ENCODE measurements at places on chromosomes 1 and 21.

DNA sequence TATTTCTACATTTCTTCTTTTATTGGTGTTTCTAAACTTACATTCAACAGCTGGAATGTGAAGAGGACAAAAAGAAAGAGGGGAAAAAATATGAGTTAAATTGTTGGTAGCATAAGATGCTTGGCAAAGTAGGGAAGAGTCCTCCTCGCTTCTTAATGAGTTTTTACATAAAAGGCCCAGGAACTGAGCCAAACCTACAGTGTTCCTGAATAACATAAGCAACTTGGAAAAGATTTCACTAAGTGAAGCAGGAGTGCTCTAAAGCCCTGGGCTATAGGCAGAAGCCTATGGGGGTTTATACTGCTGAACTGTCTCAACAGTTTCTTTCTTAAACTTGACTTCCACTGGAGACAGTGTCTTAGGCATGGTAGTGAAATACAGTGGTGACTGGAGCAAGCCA is 115.0 kb upstream of the USP25 start:
- DNase-seq: no peak

- DNase-seq: peak; percentile 13
Measured at GRCh38 chr1:114328361-114328904, 174.8 kb upstream of the SYT6 start.

DNA sequence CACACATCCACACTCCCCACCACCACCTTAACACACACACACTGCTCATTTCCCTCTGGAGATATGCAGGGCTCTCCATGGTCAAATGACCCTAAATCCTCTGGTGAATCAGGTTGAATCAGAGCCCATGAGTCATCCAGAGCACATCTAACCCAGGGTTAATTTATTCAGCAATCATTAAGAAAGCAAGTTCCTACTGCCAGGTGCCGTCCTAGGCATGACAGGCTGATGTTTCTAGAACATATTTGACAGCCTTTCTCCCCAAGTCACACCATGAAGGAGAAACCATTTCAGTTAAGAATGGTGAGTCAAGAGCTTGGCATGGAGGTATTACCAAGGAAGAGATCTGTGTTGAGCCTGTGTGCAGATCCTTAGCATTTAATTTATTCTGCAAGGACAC is 194.3 kb upstream of the CAMK1G start:
- DNase-seq: no peak

DNA sequence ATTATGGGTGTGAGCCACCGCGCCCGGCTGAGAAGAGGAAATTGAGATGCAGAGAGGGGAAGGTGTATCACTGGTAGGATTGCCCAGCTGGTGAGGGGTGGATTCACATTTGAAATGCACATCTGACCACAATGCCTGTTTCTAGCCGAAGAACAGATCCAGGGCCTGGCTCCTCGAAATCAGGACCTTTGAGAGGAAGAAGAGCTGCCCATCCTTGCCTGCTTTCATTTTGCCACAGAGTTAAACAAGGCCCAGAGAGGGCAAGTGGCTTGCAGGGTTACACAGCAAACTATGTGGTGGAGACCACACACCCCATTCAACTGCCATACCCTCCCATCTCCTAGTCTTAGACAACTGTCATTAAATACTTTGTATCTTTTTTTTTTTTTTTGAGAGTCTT is 32.9 kb upstream of the TMEM61 start:
- no peak for DNase-seq

- DNase-seq: no peak
Measured at GRCh38 chr1:50971748-50972305, 1.8 kb downstream of the CDKN2C start.

DNA sequence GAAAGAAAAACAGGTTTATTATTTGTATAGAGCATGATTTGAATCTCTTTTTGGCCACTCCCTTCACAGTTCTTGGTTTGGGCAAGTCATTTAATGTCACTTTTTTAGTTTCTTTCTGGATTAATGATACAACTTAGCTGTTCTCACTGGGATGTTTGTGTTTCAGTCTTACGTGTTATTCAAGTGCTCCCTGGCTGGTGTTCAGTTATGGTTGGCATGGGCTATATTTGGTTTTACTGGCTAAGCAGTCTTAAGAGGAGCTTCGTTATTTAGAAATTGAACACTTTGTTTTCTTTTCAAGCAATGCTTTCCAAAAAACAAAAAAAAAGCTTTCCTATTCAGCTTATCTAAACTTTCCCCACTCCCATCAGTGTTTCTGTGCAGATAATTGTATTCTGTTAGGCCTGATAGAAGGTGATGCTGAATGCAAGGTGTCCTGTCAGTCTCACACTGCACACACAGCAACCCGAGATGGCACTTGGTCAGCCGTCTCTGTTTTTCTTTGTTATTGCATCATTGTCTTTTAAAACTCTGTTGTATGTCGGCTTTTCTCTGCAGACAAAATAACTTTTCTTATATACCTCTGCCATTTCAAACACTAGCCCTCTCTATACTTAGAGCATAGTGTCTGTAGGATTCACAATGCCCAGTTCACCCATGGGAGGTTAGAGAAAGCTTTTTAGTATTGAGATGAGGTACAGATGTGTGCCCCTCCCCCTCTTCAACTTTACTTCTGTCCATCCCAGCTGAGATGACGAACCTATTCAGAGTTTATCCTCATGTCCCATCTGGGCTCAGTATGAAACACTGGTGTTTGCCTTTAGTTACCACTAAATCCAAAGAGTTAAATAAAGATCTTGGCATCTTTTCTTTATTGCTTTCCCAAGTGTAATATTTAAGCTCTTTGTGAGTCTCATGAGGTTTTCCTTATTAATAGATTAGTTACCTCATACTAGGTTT is 80.2 kb downstream of the VPS13D start:
- DNase-seq: no peak

DNA sequence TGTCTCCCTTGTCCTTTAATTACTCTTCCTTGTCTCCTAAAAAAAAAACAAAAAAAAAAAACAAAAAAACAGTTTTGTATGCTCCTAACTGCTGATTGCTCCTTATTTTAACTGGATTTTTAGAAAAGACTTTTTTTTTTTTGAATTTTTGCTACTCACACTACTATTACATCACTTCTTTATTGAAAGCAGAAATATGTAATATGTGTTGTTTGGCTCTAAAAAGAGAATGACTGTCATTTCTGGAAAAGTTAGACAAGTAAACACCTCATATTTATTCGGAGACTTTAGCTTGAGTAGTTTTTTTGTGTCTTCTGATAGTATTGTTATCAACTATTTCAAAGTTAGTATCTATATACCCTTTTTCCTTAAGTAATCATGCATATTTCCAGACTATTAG is 855.0 kb downstream of the USP25 start:
- DNase-seq: no peak

DNA sequence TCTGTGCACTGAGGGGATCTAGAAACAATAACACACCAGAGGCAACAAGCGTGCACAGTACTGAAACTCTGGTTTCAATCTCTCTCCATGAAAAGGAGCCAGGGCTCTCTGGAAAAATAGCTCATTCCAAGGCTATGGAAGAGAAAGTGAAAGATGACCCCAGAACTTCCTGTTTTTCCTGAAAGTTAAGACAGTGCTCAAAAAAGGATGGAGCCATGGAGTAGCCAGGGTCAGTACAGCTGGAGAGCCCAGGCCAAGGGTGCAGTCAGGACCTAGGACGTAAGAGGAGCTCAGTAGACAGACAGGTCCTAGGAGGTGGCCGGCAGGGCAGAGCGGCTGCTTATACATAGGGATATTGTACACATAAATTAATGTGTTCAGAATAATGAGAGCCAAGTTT is 19.1 kb downstream of the NOL9 start:
- no peak for DNase-seq

GRCh38 chr1:150553392-150554085 is 4.3 kb downstream of the ADAMTSL4 start:
- no peak for DNase-seq

DNA sequence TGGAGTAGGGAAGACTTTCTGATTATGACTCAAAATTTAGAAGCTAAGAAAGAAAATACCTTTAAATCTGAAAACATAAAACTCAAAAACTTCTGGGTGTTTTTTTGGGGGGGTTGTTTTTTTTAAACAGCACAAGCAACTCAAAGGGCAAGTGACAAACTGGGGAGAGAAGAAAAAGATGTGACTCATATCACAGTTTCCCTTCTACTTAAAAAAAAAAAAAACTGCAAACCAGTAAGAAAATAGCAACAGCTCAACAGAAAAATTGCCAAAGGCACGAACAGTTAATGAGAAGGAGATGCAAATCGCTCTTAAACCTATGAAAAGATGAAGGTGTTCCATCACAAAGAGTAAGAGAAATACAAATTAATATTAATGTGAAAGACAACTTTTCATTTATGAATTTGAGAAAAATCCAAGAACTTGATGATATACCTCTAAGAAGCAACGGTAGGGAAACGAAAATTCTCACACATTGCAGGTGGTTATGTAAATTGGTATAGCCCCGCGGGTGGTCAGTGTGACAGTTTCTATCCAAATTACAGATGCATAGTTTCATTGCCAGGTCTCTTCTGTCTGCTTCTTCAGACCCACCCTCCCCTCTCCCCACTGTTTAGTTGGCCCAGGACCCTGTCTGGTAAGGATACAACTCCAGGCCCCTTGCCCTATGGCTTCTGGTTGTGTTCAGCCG is 9.0 kb downstream of the IFNAR2 start:
- no peak for DNase-seq

DNA sequence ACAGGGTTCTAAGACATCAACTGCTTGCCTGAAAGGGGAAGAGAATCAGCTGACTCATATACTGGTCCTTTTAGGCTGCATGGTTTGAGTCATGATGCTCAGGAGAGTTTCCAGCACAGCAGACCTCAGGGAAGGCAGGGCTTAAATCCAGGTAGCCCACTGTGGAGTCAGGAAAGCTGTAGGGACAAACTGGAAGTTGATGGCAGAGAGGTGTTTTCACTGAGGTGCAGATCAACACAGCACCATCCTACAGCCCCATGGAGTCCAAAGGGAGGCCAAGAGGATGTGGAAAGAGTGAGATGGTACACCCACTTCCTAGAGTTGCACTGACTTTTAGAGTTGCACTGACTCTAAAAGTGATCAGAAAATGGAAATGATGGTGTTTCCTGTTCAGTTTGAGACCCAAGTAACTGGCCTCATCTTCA is 252.4 kb upstream of the DUSP10 start:
- DNase-seq: no peak

DNA sequence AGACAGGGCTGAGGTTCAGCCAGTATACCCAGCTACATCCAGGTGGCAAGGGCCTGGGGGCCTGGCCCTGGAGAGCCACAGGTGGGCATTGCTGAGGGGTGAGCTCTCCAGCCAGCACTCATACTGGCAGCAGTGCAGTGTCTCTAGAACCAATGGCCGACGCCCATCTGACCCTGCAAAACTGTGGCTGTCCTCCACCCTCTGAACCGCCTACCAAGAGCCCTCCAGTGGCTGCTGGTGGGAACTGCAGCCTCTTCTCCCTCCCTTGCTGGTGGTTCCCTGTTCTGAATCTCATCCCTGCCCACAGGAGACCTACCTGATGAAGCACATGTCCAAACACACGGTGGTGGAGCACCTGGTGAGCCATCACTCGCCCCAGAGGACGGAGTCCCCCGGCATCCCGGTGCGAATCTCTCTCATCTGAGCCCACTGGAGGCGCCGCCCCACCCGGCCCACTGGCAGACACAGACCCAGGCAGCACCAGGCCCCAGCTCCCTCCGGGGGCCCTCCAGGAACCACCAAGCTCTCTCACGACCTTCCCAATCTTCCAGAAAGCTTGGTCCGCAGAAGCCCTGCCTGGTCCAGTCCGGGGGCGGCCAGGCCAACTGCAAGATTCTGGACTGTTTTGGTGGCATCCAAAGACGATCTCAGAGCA is 22.1 kb downstream of the A3GALT2 start:
- DNase-seq: peak; percentile 57

DNA sequence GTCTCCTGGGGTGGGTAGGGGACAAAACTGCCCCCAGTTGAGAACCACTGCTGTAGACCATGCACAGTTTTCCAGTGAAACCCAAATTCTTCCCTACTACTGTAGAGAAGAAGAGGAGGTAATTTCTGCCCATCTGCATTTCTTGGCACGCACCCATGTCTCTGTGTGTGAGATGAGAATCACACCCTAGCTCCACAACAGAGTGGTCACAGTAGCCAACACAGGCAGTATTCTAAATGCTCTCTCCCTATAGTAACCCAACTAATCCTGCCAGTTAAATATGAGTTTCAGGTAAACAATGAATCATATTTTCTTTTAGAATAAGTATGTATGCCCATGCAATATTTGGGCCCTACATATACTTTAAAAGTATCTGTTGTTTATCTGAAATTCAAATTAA is 1.2 kb upstream of the CAPN2 start:
- peak; percentile 66 for DNase-seq

DNA sequence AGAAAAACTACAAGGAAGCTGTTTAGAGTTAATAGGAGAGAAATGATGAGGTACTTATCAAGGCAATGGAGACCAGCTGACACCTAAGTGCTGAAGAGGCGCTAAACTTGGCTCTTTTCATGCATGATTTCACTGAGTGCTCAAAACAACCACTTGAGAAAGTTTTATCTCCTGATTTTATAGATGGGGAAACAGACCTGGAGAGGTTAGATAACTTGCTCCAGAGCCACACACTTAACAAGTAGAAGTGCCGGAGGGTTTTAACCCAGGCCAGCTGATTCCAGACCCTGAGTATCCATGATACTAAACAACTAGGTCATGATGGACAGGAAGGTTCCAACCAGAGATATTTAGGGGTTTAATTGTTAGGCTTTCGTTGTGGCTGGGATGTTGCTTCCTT is 25.9 kb downstream of the UBE2U start:
- DNase-seq: no peak

GRCh38 chr1:225711236-225711937 is 58.5 kb upstream of the ENAH start:
- DNase-seq: no peak

GRCh38 chr1:16187748-16188401 is 24.6 kb downstream of the ARHGEF19 start:
- peak; percentile 82 for DNase-seq

DNA sequence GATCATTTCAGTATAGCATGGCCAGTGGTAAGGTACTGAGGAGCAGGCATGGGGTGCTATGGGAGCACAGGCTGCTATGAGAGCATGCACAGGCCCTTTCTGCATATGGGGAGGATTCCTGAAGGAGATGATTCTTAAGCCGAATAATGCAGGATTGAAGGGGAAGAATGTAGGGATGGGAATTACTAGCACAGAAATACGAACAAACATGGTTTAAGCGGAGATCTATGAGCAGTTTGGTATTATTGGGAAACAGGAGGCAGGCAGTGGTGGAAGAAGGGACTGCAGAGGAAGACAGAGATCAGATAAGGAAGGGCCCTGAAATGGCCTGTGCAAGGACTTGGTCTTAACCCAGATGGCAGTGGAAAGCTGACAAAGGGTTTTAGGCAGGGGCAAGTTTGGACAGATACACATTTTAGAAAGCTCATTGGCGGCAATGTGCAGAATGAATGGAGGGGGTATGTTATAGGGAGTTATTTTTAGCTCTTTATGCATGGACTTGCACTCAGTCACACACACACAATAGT is 1.7 kb downstream of the OSCP1 start:
- no peak for DNase-seq

- DNase-seq: no peak
Measured at GRCh38 chr1:192980856-192981255, 78.3 kb downstream of the UCHL5 start.

Measured in NCI-H446 (cell line).